HFFc6 (cell line): ENCODE measurements at places on chromosomes 7 and 10. TPM values are rescaled to one million over a fixed set of nuclear protein-coding genes. Genes with fewer than 3 reads are reported as not detected.

The SEC24C gene
- 99.8 to 108 TPM (median 104 TPM) in 3 replicates for total RNA-seq

The ITIH2 gene
- total RNA-seq, result not detected in 3 replicates

The TMUB1 gene
- 48.4 to 58.0 TPM (median 52.6 TPM) in 3 replicates for total RNA-seq

DNA sequence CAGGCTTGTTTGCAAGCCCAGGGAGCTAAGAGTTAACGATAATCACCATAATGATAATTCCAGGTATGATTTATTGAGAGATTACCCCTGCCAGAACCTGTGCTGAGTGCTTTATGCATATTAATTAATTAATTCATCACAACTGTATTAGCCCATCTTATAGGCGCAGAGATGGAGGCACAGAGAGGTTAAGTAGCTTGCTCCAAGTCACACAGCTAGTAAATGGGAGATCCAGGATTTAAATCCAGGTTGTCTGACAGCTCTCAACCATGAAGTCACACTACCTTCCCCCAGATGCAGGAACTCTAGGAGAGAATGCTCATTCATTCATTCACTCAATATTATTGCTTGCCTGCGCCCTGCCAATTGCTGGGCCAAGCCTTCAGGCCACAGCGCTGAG, 84.5 kb downstream of the FAM241B start:
- no peak for DNase-seq

GRCh38 chr10:114634609-114634979, 23.5 kb downstream of the ABLIM1 start:
- peak; percentile 98 for DNase-seq

- no peak for DNase-seq
These were observed 260.5 kb upstream of the CACNA2D1 start for GRCh38 chr7:82704121-82704520.

- DNase-seq, result no peak
These were observed 517.4 kb upstream of the MKI67 start for GRCh38 chr10:128643658-128644057.
